HuH-7 (cell line): ENCODE measurements at places on chromosomes 16 and 17.

DNA sequence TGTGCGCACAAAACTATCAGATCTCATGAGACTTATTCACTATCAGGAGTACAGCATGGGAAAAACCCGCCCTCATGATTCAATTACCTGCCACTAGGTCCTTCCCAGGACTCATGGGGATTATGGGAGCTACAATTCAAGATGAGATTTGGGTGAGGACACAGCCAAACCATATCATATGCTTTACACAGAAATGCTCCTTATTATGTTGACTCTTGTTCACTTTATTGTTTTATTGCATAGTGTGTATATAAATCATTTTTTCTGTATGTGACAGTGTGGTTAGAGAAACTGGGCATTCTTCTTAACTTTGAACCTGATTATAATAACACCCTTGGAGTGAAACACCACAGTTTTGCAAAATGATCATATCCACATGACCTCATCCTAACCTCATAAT lies 212.8 kb upstream of the TNRC6C start:
- no peak for DNase-seq

GRCh38 chr17:2346475-2346874 lies 9.2 kb downstream of the SGSM2 start:
- no peak for DNase-seq

DNA sequence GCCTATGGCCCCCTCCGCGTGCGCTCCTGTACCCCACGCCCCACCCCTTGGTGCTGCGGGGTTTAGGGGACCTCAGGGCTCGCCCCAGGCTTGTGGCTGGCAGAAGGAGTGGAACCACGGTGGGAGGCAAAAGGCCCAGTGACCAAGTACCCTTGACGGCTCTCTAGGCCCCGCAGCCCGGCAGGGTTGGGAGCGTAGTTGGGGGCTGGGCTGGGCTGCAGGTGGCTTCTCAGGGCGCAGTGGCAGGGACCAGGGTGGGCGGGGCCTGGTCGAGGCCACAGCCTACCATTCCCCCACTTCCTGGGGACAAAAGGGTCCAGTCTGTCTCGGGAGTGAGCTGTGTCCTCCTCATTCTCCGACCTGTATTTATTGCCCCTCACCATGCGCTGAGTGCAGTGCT lies 124.9 kb downstream of the RBFOX3 start:
- DNase-seq: no peak

GRCh38 chr16:67327743-67328142 lies 1.1 kb downstream of the LRRC36 start:
- DNase-seq: no peak

- no peak for DNase-seq
Measured at GRCh38 chr17:32615326-32615725, 128.5 kb downstream of the CDK5R1 start.

DNA sequence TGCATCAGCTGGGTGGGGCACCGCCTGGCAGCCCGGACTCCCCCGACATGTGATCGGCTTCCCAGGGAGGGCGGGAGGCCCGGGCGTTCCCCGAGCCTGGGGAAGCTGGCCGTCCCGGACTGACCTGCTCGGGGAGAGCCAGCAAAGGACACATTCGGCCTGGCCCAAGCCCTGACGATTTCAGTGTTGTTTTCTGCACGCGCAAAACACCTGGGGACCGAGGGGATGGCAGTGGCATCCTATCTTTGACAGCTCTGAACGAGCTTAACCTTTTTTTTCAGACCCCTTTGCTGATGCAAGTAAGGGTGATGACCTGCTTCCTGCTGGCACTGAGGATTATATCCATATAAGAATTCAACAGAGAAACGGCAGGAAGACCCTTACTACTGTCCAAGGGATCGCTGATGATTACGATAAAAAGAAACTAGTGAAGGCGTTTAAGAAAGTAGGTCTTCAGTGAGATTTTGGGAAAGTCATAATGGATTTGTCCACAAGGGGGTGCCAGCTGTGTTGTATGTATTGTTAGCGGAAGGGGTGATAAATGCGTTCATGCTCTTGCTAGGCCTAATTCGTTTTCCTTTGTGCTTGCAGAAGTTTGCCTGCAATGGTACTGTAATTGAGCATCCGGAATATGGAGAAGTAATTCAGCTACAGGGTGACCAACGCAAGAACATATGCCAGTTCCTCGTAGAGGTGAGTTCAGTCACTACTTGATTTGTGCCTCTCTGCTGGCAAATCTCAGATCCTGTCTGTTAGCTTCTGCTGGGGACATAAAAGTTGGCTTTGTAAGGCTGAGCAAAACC lies 1.0 kb downstream of the EIF1 start:
- no peak for DNase-seq

- DNase-seq: no peak
Measured at GRCh38 chr17:3002538-3003295, 60.7 kb downstream of the OR1D5 start.

- no peak for DNase-seq
Measured at GRCh38 chr17:66965801-66966262, 1.3 kb downstream of the CACNG4 start.

- no peak for DNase-seq
Measured at GRCh38 chr17:21285164-21286065, 904 bp downstream of the MAP2K3 start.

DNA sequence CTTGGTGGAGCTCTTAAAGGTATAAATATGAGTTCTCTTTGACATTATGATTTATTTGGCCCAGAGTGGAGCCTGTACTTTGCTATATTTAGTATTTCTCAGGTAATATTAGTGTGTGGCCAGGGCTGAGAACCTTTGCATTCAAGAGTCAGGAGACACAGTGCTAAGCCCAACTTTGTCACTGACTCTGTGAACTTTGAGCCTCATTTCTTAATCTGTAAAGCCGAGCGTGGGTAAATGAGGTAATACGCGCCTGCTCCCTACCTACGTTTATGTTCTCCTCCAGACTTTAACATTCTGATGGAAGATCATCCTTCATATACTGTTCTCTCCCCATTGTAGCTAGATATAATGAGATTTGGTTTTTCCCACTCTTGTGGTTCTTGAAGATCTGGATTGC lies 10.5 kb downstream of the AP2B1 start:
- DNase-seq: no peak

- no peak for DNase-seq
Measured at GRCh38 chr16:79411357-79411756, 189.2 kb downstream of the MAF start.

DNA sequence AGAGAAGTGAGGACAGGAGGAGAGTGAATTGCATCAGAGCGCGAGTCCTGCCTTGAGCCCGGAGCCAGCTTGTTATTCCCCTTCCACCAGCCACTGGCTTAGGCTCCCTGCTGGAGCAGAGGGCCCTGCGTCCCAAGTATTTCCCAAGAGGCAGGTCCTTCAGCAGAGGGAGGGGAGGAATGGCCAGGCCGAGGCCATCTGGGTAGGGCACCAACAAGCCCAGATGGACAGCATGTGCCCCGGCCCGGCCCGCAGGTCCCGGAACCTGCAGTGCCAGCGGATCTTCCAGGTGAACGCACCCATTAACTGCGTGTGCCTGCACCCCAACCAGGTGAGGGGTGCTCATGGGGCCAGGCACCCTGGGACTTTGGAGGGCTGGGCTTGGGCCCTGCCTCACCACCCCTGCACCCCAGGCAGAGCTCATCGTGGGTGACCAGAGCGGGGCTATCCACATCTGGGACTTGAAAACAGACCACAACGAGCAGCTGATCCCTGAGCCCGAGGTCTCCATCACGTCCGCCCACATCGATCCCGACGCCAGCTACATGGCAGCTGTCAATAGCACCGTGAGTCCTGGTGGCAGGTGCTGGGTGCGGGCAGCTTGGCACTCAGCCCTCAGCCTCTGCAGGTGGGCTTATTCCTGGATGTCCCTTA lies 1.7 kb downstream of the MLST8 start:
- DNase-seq: no peak

GRCh38 chr17:52027620-52028295 lies 130.8 kb downstream of the CA10 start:
- no peak for DNase-seq

DNA sequence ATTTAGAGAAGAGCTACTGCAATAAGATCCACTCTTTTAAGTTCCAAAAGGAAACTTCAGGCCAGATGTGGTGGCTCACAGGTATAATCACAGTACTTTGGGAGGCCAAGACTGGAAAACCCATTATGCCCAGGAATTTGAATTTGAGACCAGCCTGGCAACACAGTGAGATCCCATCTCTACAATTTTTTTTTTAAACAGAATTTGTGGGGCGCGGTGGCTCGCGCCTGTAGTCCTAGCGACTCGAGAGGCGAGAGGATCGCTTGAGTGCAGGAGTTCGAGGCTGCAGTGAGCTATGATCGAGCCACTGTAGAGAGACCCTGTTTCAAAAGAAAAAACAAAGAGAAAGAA lies 793 bp downstream of the COG7 start:
- no peak for DNase-seq

DNA sequence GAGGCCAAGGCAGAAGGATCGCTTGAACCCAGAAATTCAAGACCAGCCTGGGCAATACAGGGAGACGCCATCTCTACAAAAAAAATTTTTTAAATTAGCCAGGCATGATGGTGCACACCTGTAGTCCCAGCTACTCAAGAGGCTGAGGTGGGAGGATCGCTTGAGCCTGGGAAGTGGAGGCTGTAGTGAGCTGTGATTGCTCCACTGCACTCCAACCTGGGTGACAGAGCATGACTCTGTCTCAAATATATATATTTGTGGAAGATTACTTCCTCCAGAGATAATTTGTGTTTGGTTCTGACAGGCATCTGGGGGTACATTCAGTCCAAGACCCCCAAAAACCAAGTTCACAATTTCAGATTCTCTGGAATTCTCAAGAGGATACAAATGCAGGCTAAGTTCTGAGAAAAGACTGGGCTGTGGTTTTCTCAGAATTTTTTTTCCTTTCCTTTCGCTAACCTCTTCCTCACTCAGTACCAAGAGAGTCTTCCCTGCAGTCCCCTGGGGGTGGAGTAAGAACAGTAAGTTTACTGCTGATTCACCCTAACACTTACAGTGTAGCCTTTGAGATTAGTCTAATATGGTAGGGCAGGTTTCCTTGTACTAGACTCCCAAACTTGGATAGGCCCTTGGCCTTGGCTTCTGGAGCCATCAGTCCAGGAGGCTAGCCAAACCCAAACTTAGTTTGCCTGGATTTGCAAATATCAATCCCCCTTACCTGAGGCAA lies 15.1 kb downstream of the GSDMB start:
- DNase-seq: no peak

- DNase-seq: no peak
Measured at GRCh38 chr17:41415833-41416335, 8.5 kb downstream of the KRT37 start.

DNA sequence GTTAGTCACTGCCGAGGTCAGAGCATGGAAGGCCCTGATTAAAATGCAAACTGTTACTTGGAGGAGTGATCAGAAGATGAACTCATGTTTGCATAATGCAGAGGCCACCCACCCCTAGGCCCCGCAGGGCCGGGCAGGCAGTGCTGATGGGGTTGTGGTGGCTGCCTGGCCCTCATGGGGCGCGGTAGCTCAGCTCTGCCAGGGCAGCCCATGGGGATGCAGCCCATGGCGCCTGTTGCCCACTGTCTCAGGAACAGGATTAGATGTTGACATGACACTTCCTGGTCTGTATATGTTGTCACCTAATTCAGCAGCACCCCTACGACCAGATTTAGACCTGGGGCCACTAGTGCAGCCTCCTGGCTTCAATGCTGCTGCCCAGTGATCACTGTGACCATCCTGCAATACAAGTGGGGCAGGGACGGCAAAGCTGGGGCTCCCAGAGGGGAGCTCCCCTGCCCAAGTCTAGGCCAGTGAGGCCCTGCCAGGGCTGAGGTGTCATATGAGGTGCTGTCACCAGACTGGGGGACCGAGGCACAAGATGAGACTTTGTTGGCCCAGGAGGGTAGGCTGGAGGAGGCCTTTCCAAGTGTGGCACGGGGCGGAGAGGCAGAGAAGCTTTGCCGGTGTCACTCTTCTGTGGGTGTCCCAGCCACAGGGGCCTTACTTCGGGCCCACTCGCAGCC lies 49.1 kb downstream of the RAI1 start:
- no peak for DNase-seq

DNA sequence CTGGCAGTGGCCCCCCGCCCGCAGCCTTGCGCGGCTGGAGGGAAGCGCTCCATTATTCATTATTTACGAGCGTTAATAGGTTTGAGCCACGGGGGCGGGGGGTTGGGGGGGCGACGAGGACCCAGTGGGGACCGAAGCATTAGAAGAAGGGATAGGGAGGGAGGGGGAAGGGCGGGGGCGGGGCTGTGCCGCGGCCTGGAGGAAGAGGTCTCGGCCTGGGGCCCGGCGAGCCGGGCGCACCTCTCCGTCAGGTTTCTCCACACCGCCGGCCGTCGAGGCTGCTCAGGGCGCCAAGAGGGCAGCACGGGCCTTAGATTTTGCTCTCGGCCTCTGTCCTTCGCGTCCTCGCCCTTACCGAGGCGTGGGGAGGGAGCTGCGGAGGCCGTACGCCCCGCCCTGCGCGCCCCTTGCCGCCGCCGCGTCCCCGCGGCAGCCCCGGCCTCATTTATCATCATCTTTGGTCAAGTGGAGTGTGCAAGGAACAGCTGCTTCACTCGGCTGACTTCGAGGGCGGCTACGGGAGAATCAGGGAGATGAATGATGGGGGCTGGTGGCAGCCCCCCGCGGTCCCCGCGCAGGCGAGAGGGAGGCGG lies 54.2 kb downstream of the SREBF1 start:
- peak; percentile 52 for DNase-seq

- no peak for DNase-seq
Measured at GRCh38 chr17:74182041-74182723, 21.3 kb upstream of the RPL38 start.

DNA sequence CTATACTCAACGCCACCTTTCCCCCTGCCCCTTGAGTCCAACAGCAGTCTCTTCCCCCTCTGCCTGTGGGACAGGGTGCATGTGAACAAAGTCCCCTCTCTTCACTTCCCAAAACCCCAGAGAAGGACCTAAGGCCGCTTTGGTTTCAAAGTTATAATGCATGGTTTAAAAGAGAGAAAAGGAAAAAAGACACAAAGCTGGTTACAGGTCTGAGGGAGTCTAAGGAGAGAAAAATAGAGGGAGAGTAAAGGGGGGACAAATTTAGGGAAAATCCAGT lies 1.1 kb upstream of the GABARAP start:
- DNase-seq: no peak

- no peak for DNase-seq
Measured at GRCh38 chr17:78953356-78954350, 26.1 kb downstream of the LGALS3BP start.

- no peak for DNase-seq
Measured at GRCh38 chr16:75252049-75252864, 833 bp upstream of the BCAR1 start.

GRCh38 chr16:21638573-21638975 lies 13.8 kb downstream of the IGSF6 start:
- DNase-seq: peak; percentile 61

DNA sequence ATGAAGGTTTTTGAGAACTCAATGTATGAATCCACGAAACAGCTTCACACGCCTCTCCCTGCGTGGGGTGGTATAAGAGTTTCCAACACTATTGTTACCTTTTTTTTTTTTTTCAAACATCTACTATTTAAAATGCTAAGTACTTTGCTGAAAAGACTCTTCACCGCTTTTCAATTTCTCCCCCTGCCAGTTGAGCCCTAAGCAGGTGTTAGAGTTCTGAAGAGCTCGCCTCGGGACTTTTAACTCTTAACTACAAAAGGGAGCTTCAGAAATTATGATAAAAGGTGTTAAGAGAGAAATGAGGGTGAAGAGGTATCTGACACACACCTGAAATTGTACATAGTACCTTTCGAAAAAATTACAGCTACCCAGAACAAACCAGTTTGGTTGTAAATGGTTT lies 20.9 kb upstream of the PSMD7 start:
- no peak for DNase-seq
